Hematopoietic multipotent progenitor cell treated with erythropoietin and hydrocortisone succinate and interleukin-3 and kit ligand, for 8 days (in vitro differentiated cells): ENCODE measurements at places on chromosomes 12 and 14.
A peak's percentile ranks its signal among the peaks of the same experiment; 100 is the strongest.

- DNase-seq, result peak; percentile 41
Measured at GRCh38 chr14:77375973-77376770, 722 bp downstream of the TMED8 start.

GRCh38 chr12:39505023-39505422 is 62.1 kb upstream of the KIF21A start:
- DNase-seq, result no peak

GRCh38 chr14:106442857-106443256 is 916.5 kb downstream of the TMEM121 start:
- DNase-seq, result peak; percentile 26

DNA sequence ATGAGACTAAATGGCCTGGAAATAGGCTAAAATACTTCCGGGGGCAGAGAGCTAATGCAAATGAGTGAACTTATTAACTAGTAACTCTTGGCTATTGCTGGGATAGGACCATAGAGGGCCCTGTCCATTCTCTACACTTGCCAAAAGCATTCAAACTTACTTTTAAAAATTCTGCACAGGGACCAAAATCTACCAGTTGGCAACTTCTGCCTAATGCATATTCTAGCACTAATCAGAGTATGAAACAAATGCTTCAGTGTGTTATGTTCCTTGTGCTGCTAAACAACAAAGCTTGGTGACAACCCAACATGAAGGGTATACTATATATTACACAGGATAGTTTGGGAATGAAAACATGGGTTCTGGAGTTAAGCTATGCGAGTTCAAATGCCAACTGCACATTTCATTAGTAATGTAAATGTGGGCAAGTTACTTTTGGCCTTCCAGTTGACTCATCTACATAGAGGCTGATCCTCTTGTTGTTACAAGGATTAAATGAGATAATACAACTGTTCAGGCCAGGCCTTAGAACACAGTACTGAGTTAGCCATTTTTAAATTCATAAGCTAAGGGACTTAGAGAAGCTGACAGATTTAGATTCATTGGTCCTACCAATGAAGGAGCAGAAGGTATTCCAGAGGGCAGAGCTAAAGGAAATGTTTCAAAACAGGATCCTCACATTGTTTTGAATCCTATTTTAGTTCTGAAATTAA is 32.4 kb downstream of the HIGD1C start:
- DNase-seq, result no peak

- no peak for DNase-seq
Measured at GRCh38 chr12:51821440-51822260, 26.9 kb downstream of the FIGNL2 start.

DNA sequence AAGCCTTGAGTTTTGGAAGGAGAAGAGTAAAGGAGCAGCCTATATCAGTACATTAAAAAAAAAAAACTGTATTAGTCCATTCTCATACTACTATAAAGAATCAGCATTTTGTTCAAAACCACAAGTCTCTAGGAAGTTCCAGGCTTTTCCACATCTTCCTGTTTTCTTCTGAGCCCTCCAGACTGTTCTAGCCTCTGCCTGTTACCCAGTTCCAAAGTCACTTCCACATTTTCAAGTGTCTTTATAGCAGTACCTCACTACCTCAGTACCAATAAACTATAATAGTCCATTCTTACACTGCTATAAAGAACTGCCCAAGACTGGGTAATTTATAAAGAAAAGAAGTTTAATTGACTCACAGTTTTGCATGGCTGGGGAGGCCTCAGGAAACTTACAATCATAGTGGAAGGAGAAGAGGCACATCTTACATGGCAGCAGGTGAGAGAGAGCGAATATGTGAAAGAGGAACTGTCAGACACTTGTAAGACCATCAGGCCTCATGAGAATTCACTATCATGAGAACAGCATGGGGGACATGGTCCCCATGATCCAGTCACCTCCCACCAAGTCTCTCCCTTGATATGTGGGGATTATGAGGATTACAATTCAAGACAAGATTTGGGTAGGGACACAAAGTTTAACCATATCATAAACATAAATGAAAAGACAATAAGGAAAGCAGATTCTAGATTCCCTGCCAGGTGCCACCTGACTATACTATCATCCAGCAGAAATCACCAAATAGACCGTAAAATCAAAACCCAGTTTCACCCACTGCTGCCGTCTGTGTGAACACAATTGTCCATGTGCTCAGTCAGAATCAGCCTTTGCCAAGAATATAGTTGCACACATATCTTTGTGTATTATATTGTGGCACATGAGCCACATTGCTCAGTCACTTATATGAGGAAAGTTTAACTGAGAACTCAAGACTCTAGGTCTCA is 27.8 kb downstream of the TOGARAM1 start:
- DNase-seq, result no peak

GRCh38 chr12:130300737-130301535 is 36.8 kb upstream of the PIWIL1 start:
- no peak for DNase-seq

GRCh38 chr12:82757656-82758055 is 71.0 kb downstream of the TMTC2 start:
- DNase-seq, result no peak

- DNase-seq, result no peak
Measured at GRCh38 chr14:65790172-65790815, 377.8 kb downstream of the FUT8 start.

DNA sequence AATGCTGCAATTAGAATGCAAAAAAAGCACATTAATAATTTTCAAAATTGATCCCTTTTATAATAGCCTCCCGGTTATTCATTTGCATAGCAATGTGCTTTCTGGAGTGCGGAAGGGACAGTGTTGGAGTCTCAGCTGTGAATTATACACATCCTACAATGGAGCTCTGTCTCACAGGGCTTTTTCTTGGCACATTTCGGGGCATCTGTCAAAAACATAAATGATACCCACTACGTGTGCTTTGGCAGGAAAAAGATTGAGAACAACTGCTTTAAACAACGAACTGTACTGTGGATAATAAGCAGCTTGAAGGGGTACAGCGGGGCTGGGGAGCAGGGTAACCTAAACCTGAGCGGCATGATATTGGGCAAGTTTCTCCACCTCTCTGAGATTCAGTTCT is 123.1 kb downstream of the PAH start:
- no peak for DNase-seq

DNA sequence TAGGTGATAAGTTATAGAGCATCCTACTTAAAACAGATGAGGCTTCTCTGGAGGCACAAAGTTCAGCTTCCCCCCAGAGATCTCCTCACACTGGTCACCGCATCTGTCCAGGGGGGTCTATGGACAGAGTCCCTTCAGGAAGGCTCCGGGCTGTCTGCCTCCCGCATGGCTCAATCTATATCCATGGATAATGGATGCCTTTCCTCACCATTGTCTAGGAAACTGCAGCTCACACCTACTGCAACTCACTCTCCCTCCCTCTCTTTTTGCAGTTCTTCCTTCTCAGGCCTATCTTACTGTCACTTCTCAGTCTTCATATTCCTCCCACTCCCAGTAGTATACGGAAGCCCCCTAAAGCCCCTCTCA is 100.6 kb upstream of the BCL2L14 start:
- no peak for DNase-seq

DNA sequence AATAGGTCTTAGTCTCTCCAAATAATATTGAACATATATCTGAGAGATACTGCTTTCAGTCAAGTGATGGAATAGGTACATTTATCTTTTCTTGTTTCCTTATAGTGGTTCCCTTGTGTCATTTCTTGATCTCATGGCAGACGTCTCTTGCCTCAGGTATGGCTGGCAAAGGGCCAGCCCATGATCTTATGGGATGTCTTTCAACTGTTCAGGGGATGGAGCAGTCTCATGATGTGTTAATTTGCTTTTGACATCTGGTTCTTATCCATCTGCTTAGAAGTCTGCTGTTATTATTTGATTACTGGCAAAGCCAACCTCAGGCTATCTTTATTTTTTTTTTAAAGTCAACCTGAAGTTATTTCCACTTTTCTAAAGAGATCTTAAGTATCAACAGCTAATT is 262.9 kb downstream of the TMEM117 start:
- no peak for DNase-seq

- DNase-seq, result no peak
Measured at GRCh38 chr12:93896427-93896826, 219.3 kb downstream of the CRADD start.

GRCh38 chr14:72906879-72907278 is 13.0 kb upstream of the DPF3 start:
- no peak for DNase-seq

GRCh38 chr12:121812921-121813896 is 9.4 kb downstream of the SETD1B start:
- no peak for DNase-seq

DNA sequence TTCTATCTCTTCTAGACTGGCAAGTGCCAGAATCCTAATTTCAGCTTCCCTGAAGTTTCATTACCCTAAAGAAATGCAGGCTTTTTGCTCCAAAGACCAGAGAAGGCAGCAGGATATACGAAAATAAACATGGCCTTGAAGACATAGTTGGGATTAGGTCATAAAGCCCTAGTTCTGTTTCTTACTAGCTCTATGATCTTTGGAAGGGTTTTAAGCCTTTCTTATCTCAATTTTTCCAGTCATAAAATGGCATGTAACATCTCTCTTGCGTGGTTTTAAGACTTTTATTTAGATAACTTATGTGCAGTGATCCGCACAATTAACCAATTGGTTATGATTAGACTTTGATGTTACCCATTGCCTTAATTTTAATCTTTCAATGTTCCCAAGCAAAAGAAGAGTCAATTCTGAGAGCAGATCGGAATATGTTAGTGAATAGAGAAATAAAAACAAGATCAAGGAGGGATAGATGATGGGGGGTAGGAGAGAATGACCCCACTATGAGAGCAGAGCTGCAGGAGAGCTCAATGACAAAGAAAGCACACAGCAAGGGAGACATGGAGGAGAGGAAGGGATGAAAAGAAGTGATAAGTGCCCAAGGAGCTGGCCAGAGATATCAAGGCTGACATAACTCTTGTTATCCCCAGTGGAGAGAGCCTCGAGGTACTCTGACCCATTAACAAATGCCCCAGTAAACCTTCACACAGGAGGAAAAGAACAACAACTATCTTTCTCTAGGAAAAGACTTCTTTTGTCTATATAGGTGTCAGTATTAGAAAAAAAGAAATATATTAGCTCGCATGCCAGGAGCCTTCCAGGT is 53.0 kb upstream of the ANP32D start:
- no peak for DNase-seq

DNA sequence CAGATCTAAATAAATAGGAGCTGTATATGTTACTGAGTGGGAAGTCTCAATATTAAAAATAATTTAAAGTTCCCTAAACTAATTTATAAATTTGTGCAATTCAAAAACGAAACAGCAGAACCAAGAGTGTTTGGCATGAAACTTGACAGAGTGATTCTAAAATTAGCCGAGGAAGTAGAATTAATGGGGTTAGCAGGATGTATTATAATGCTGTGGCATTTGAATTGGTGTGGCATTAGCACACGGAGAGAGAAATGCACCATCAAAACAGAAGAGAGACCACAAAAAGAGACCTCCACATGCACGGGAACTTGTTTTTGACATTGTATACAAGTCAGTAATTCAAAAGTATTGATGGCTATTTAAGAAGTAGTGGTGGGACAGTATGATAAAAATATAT is 366.0 kb upstream of the RGS6 start:
- no peak for DNase-seq

DNA sequence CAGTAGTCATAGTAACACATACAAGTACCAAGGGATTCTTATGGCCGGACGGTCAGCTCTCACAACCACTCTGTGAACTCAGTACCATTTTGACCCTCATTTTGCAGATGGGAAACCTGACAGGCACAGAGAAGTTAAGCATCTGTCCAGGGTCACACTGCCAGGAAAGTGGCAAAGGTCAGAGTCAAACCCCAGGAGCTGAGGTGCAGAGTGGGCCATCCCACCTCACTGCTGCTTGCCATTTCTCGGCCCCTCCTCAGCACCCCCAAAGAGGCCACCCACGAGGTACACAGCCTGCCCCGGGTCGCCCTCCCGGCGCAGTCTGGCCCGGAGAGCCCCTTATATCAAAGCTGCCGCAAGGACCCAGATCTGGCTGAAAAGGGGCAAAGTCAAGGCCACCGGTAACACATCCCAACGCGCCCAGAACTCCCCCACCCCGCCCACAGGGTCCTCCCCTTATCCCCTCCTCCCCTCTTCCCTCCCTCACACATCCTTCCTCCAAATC is 1.7 kb downstream of the NCOR2 start:
- no peak for DNase-seq

GRCh38 chr14:34883954-34884353 is 8.8 kb upstream of the BAZ1A start:
- no peak for DNase-seq

- DNase-seq, result peak; percentile 92
Measured at GRCh38 chr14:75176142-75176820, at the start of gene TMED10. Gene TMED10 (minus strand): TSS chr14:75176612. CDS start chr14:75176579, 33 bp downstream.

GRCh38 chr12:5192726-5193125 is 149.0 kb downstream of the KCNA5 start:
- no peak for DNase-seq

- DNase-seq, result no peak
Measured at GRCh38 chr12:67741270-67741669, 92.7 kb downstream of the DYRK2 start.

- DNase-seq, result no peak
Measured at GRCh38 chr12:108491256-108491655, 23.8 kb upstream of the FICD start.

GRCh38 chr12:20436316-20436715 is 68.0 kb downstream of the PDE3A start:
- DNase-seq, result no peak

DNA sequence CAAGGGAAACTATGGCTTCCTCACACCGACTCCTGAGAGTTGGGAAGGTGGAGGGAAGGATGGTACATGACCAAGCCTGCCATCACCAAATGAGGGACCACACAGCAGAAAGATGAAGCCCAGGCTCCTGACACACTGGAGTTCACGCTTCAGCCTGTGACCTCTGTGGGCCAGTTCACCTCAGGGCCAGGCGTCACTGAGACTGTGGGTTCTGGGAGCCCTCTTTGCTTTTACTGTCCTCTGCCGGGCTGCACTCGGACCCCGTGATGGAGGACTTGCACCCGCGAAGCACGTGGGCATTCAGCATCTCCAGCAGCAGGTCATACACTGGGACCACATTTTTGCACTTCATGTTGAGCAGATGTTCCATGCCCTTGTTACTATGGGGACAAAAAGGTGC is 61.2 kb downstream of the ESR2 start:
- DNase-seq, result no peak

DNA sequence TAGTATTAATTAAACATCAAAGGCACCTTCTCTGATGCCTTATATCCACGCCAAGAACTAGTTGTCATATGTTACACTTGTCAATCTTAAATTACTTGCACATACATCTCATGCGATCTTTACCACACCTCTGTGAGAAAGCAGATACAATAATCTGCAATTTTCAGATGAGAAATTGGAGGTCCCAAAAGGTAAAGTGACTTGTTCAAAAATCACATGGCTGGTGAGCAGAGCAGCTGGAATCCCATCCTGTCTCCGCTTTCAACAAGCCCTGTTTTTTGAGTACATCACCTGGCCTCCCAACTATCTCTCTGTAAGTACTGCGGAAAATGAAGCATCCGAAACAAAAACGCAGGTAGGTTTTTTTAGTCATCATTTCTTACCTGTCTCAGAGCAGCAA is 203.4 kb upstream of the FOXN3 start:
- DNase-seq, result no peak
